ENCODE measurements at places on chromosomes 5 and 9.
A peak's percentile ranks its signal among the peaks of the same experiment; 100 is the strongest.

GRCh38 chr5:17103461-17103860 is 114.0 kb upstream of the BASP1 start:
- DNase-seq, result no peak

DNA sequence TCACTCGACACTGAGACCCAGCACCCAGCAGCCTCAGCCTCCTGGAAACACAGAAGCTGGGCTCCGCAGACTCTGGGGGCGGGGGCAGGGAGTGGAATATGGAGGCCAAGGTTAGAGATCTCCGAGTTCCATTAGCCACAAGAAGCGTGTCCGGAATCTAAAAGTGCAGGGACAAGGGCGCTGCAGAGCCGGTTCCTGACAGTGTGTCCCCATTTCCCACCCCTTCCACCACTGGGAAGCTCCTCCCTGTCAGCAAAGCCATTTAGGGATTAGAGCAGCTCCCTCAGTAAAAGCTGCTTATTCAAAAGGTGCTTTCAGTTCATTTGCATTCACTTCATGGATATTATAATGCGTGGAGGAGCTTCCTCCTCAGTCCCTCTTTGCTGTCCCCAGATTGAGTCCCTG is 74.1 kb upstream of the HSPA9 start:
- DNase-seq, result no peak

GRCh38 chr9:130857864-130858738 is 23.0 kb downstream of the ABL1 start:
- DNase-seq, result no peak

DNA sequence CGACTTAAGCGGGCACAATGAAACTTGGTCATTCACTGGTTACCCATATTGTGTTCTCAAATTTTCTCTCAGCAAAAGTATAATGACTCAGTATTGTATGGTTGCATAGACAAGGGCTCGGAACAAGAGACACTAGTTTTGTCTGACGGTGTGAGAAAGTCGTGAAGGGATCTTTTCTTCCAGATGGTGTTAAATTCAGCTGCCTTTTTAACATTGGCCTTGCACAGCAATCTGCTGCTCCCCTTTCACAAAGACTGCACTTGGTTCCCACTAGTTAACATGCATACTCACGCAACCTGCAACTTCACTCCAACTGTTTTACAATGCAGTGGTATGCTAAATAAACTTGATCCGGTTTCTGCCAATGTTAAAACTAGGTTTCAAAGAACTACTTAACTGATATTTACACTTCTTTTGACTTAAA is 219.2 kb downstream of the MEF2C start:
- peak; percentile 36 for DNase-seq

DNA sequence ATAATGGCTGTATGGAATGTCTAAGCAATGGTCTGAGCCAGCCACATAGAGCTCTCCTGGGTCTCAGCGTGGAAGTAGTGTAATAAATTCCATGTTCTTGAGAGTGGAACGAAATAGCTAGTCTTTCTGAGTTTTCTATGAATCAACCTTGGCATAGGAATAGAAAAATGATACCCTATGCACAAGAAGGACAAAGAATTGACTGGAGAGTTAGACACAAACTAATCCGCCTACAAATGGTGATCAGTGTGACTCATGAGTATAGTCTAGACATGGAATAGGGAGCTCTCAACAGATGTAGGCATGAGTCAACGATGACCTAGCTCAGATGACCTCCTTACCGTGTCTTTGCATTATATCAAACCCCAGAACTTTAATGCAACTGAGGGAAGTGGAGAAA is 256.8 kb upstream of the GRIN3A start:
- no peak for DNase-seq

- no peak for DNase-seq
These were observed 718.2 kb downstream of the SEMA5A start for GRCh38 chr5:8827696-8828095.

- no peak for DNase-seq
These were observed 6.9 kb upstream of the TRIO start for GRCh38 chr5:14136228-14136627.

- no peak for DNase-seq
These were observed 19.0 kb upstream of the PTGER4 start for GRCh38 chr5:40660751-40661150.

- no peak for DNase-seq
These were observed 98.1 kb downstream of the RAPGEF6 start for GRCh38 chr5:131536850-131537448.

GRCh38 chr5:131769336-131769735 is 27.5 kb downstream of the FNIP1 start:
- no peak for DNase-seq

GRCh38 chr5:171773106-171773505 is 12.5 kb upstream of the SMIM23 start:
- DNase-seq, result no peak

DNA sequence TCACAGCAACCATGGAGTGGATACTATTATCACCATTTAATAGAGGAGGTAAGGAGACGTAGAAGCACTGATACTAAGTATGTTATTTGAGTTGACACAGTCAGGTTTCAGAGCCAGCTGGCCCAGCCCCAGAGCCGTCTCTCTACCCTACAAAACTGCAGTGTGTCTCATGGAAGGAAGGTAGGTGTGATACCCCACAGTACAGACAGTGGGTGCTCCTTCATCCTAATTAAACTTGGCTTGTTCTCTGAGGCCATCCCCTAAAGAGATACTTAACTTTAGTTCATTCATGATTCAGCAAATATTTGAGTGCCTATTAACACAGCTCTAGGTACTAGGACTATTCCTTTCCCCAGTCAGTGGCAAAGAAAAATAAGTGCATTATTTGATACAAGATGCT is 22.6 kb downstream of the PIP5K1B start:
- DNase-seq, result no peak

- no peak for DNase-seq
These were observed 110.4 kb upstream of the SARDH start for GRCh38 chr9:133848471-133849109.

DNA sequence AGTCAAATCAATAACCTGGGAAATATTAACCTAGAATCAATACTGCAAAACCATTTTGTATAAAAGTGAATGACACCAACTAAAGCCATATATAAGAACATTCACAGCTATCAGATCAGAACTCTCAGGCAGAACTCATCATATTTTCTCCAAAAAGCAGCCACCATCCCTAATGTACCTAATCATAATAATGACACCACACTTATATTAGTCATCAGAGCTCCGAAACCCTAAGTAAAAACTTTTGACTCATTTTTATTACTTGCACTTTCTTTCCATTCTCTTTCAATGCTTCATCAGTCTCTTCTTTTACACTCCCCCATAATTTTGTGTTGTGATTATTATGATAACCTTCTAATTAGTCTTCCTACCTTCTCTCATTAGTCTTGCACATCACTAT is 45.3 kb downstream of the INSL6 start:
- no peak for DNase-seq

DNA sequence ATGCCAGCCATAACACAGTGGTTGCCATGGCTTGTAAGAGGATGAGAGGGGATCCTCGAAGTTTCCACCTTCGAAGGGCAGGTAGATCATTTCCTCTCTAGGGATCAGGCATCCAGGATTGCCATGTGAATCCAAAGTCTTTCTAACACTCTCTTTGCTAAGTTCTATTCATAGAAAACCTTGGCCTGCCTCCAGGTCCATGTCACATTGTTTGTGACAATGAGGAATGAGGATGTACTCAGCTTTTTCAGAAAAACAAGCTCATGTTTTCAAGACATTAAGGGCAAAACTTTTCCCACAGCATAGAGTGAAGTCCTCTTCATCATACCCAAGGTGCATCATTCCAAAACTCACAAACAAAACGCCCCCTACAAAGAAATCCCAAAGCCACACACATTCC is 19.6 kb downstream of the ESM1 start:
- no peak for DNase-seq

DNA sequence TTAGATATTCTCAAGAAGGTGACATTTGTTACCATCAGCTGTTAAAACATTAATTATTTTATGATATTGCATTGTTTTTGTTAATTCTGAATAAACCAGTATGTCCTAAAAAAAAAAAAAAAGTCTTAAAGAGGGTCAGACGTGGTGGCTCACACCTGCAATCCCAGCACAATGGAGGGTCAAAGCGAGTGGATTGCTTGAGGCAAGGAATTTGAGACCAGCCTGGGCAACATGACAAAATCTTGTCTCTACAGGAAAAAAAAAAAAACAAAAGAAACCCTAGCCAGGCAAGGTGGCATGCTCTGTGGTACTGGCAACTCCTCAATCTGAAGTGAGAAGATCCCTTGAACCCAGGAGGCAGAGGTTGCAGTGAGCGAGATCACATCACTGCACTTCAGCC is 46.8 kb downstream of the CYLC2 start:
- DNase-seq, result no peak

DNA sequence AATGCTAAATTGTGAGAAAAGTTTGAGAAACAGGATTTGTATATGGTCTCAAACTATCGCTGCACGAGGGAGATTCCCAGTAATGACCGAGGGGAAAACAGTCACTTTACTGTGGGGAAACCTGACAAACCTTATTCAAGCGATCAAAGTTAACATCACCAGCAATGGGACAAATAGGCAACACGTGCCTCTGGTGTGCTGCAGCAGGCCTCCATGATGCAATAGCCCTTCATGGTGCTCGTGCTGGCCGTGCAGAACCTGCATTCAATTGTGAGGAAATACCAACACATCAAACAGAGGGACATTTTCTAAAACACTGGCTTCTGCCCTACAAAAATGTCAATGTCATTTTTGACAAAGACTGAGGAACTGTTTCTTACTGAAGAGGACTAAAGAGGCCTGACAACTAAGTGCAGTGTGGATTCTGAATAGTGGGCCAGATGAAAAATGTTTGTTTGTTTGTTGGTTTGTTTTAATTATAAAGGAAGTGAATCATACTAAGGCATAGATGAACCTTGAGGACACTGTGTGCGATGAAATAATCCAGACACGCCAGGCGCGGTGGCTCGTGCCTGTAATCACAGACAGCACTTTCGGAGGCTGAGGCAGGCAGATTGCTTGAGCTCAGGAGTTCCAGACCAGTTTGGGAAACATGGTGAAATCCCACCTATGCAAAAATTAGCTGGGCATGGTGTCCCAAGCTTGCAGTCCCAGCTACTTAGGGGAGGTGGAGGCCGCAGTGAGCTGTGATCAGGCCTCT is 17.6 kb upstream of the MARCHF6 start:
- no peak for DNase-seq
